Adrenal gland (tissue), 19 donors: ENCODE measurements at places on chromosomes 6 and 20. TPM values are rescaled to one million over a fixed set of nuclear protein-coding genes. Genes with fewer than 3 reads are reported as not detected.

The ANKEF1 gene
- 3.2 TPM for total RNA-seq

The MYO6 gene
- total RNA-seq: 13.2 TPM

The PRPH2 gene
- total RNA-seq: 0.51 TPM

The TPX2 gene
- 3.2 TPM for total RNA-seq

The WTAP gene
- total RNA-seq: 80.7 TPM

The CTAGE9 gene
- not detected for total RNA-seq

The HLA-DOA gene
- total RNA-seq: 23.4 TPM

DNA sequence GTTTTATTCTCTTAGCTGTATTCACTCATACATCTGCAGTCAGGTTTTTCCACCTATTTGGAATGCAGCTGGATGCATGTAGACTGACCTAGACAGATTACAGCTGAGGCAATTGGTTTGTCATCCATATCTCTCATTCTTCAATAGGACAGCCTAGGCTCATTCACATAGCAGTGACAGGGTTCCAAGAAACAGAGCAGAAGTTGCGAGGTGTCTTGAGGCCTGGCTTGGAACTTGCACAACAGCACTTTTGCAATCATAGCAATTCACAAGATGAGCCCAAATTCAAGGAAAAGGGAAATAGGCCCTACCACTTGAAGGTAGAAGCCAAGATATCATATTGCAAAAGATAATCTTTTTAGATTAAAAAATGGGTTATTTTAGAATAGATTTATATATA, 508.9 kb upstream of the JAG1 start:
- H3K27me3 ChIP-seq: no peaks in the 10 kb centered on the region
- no peaks in the 10 kb centered on the region for H3K4me1 ChIP-seq
- DNase-seq: no peak
- H3K4me3 ChIP-seq: no peak overlapping the region
- no peaks in the 10 kb centered on the region for H3K36me3 ChIP-seq
- H3K27ac ChIP-seq: no peak overlapping the region

DNA sequence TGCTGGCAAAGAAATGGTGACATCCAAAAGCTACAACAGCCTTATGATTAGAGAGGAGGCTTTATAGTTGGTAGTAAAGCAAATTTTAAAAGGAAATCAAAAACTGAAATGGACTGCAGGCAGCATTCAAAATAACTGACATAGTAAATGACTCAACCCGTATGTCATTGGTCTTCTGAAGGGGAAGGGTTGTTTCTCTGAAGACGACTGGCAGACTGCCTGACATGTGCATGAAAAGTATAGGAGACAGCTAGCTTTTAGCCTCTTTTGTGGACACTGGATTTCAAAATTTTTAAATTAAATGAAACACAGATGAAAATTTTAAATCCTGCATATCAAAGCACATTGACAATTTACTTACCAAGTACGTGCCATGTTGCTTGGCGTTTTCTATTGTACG, 90.7 kb downstream of the TRMT6 start:
- H3K4me1 ChIP-seq: peaks cover 27% of the 10 kb centered on the region
- no peak overlapping the region for H3K4me3 ChIP-seq
- DNase-seq: no peak
- no peaks in the 10 kb centered on the region for H3K36me3 ChIP-seq
- H3K27me3 ChIP-seq: no peaks in the 10 kb centered on the region

- no peak overlapping the region for H3K4me3 ChIP-seq
- no peaks in the 10 kb centered on the region for H3K36me3 ChIP-seq
- DNase-seq: no peak
- H3K27ac ChIP-seq: no peak overlapping the region
- H3K27me3 ChIP-seq: no peaks in the 10 kb centered on the region
Measured at GRCh38 chr6:166987930-166988329, 11.3 kb upstream of the CEP43 start.

- H3K4me3 ChIP-seq: no peak overlapping the region
- no peak overlapping the region for H3K27ac ChIP-seq
- H3K4me1 ChIP-seq: no peaks in the 10 kb centered on the region
- no peaks in the 10 kb centered on the region for H3K27me3 ChIP-seq
- no peak for DNase-seq
Measured at GRCh38 chr6:43715056-43715788, 27.6 kb upstream of the MRPS18A start.

- H3K27ac ChIP-seq: no peak overlapping the region
- DNase-seq: no peak
- no peaks in the 10 kb centered on the region for H3K27me3 ChIP-seq
- H3K4me1 ChIP-seq: no peaks in the 10 kb centered on the region
- H3K4me3 ChIP-seq: no peak overlapping the region
Measured at GRCh38 chr6:18473755-18474154, 86.6 kb downstream of the RNF144B start.

GRCh38 chr6:150641398-150642139, 41.9 kb downstream of the PLEKHG1 start:
- DNase-seq: no peak
- H3K4me1 ChIP-seq: peaks cover 6% of the 10 kb centered on the region
- H3K27ac ChIP-seq: no peak overlapping the region
- H3K27me3 ChIP-seq: no peaks in the 10 kb centered on the region

DNA sequence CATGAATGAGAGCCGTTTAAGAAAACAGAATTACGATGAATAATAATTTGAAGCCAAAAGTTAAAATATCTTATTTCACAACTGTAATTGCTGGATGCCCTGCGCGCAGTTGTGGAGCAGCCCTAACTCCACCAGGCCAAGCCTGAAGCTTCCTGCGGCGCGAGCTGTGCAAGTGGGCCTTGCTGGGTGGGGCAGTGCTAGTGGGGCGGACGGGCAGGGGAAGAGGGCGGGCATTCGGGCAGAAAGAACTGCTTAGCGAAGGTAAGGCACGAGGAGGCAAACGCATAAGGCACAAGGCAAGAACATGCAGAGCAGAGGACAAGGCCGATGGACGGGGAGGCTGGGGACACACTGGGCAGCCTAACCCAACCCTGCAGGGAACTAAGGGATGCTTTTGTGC, 2.3 kb downstream of the HLA-DQB2 start:
- H3K4me3 ChIP-seq: no peak overlapping the region
- H3K27me3 ChIP-seq: peaks cover 9% of the 10 kb centered on the region
- H3K4me1 ChIP-seq: no peaks in the 10 kb centered on the region
- no peak for DNase-seq
- H3K27ac ChIP-seq: no peak overlapping the region
- no peaks in the 10 kb centered on the region for H3K36me3 ChIP-seq

DNA sequence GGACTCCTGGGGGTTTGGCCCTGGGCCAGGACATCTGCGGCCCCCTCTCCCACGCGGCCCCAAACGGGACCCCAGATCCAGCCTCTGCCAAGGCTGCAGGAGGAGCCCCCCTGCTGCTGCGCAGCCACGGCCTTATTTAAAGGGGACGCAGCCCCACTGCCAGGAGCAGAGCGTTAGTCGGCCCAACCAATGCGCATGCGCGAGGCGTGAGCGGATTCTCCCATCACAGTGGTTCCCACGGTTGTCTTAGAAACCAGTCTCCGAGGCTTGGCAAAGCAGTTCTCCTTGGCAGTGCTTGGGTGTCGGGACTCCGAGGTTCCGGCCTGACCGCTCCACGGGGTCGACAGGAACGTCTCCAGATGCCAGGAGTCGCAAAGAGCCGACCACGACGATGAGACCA, 288.3 kb upstream of the ZNF337 start:
- peak overlapping the region; percentile 45 for H3K4me3 ChIP-seq
- peak; percentile 74 for DNase-seq
- no peaks in the 10 kb centered on the region for H3K27me3 ChIP-seq
- no peaks in the 10 kb centered on the region for H3K36me3 ChIP-seq
- no peaks in the 10 kb centered on the region for H3K4me1 ChIP-seq
